Posterior vena cava (tissue), 2 donors: ENCODE measurements at places on chromosomes 16 and 17. TPM values are rescaled to one million over a fixed set of nuclear protein-coding genes. Genes with fewer than 3 reads are reported as not detected.

GRCh38 chr17:39556423-39556822 is 51.3 kb downstream of the NEUROD2 start:
- DNase-seq = no peak

- no peak for DNase-seq
Observed at GRCh38 chr17:58376472-58377000, 24.5 kb upstream of the SUPT4H1 start.

DNA sequence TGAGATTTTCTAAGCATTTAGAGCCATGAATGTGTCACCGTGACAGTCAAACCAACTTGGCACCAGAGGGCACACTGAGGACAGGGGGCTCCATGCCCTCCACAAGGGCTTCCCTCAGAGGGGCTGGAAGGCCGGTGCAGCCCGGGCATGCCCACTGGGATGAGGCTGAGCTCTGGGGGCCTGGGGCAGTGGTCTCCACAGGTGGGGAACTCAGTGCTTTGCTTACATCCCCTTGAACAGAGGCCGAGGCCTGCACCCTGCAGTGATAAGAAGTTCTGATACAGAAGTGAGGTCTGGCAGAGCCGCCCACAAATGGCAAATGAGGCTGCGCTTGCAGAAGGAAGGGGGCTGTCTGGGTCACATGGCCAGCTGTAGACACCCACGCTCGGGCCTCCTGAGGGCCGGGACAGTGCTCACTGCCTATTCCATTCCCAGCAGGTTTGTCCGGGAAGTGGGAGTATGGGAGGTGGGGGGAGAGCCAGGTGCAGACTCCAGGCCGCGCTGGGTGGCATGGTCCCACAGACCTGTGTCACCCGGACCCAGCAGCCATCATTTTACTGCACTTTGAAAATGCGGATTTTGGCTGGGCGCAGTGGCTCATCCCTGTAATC is 116.8 kb upstream of the CREBBP start:
- peak; percentile 75 for DNase-seq

GRCh38 chr16:70341600-70341999 is 5.1 kb upstream of the DDX19A start:
- DNase-seq = no peak

- DNase-seq = no peak
Observed at GRCh38 chr16:75219838-75220237, 1.1 kb downstream of the CTRB1 start.

DNA sequence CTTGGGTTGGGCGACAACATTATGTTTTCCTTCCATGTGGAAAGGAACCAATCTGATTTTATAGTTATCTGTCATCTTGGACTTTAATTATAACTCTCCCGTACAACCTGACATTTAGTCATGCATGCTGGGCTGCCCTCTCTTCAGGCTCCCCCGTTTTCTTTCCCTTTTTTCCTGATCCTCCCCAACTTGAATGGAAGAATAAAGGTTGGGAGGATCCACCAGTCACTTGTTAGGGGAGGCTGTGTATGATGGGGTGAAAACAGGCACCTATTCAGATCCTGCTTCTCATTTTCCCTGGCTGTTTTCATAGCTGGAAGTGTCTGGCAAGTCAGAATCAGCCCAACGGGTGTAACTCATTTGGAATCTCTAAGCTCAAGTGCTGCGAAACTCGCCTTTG is 267.2 kb upstream of the SALL1 start:
- DNase-seq = no peak

DNA sequence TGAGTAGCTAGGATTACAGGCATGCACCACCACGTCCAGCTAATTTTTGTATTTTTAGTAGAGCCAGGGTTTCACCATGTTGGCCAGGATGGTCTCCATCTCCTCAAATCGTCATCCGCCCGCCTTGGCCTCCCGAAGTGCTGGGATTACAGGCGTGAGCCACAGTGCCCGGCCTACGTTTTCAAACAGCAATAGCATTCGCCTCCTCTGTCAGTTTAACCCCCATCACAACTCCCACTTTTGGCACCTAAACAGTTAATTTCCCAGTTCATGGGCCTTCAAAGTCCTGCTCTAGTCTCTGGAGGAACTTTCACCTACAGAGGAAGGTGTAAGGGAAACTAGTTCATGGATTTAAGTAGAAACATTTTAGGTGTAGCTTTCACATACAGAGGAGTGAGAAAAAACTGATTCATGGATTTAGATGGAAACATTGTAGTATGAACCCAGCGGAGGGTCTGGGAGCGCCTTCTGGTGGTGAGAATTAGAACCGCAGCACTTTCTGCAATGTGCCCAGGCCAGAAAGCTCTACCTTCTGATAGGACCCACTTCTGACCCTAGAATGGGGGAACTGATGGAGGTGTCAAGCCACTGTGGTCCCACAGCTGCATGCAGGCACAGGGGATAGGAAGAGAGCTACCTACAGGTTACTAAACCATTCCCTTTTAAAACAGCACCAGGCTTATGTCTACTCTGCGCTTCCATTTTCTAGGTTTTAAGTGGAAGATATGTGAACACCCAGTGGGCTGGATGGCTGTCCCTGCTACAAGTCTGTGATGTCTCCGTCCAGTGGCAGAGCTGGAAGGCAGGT is 12.0 kb upstream of the MEOX1 start:
- peak; percentile 90 for DNase-seq

DNA sequence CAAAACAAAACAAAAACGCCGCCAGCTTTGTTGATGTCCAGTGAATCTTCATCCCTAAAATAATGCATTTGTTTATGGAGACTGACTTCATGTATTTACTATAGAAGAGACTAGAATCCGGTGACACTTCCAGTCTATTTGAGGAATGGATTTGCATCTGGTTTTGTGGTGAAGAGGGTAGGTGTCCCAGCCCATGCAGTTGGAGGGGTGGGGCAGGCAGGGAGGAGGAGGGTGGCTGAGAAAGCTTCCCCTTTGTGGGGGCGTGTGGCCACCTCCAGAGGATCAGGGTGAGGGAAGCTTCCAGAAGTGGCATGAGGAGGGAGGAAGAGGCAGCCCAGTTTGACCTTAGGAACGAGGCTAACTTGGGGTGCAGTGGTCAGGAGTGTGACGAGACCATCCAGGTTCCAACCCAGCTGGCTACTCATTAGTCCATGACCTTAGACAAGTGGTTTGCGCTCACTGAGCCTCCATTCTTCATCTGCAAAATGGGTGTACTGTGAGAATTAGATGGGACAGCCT is 69.5 kb downstream of the CMIP start:
- peak; percentile 76 for DNase-seq

GRCh38 chr16:83959656-83960434 is 6.8 kb downstream of the OSGIN1 start:
- no peak for DNase-seq

- DNase-seq = no peak
Observed at GRCh38 chr16:31393056-31393455, at the start of gene ITGAD. Gene ITGAD (plus strand): TSS chr16:31393335. CDS start chr16:31393361, 26 bp downstream.

GRCh38 chr17:9467518-9467917 is 108.1 kb downstream of the STX8 start:
- no peak for DNase-seq

GRCh38 chr17:62911114-62911513 is 54.9 kb upstream of the TANC2 start:
- DNase-seq = no peak

DNA sequence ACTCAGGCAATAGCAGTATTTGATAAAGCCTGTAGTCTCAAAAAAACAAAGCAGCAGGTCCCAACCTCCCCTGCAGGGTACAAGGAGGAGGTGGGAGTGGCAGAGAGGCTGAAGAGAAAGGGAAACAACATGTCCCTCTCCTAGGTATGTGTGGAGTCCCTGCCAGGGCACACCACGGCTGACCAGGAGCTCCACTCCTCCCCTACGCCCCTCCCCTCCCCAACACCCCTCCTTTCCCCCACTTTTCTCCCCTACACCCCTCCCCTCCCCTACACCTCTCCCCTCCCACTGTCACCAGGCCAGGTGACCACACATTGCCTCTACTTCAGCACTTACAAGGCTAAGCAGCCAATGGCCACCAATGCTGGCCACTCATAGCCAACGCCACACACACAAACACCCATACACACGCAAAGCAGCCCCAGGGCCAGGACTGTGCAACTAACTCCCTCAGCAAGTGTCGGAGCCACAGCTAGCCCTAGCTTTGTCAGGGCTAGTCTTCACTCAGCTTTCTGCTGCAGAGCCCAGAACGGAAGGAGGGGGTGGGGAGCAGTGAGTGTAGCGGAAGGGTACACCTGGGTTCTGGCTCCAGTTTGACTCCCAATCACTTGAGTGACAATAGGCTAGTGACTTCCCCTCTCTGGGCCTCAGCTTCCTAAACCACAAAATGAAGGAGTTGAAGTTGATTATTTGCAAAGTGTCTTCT is 8.2 kb downstream of the CAVIN1 start:
- no peak for DNase-seq

GRCh38 chr17:56793531-56793930 is 40.2 kb downstream of the C17orf67 start:
- DNase-seq = no peak

DNA sequence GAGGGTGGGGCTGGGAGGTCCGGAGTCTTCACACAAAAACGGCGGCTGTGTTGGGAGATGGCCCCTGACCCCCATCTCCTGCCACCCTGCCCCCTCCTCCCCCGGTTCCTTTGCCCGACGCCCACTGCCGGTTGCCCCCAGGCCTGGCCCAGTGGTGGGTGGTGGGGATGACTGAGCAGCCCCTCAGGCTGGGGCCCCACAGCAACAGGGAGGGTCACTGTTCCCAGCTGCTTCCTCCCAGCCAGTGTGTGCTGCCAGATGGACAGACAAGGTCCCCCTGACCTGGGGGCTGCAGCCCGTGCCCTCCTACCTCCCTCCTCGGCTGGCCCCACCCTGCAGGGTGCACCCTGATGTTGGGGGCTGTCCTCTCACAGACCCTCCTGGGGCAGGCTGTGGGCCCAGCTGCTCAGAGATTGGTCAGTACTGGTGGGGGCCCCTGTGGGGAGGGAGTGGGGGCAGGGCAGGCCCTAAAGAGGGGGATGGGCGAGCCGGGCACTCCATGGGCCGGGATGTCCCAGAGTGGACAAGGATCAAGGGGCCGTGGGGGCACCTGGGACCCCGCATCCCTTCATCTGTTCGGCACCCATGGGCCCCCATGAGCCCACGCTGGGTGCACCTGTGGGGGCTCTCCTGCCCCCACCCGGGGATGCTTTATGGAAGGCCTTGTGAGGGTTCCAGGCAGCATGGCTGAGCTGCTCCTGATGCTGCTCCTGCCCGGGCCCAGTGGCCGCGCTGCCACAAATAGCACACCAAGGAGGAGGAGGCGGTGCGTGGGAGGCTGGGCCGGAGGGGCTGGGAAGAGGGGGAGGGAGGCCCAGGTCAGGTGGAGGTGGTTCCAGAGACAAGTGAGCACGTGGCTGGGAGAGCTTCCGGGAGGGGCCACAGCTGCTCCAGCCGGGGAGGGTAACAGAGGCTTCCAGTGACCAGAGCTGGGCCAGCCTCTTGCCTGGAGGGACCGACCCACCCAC is 5.1 kb downstream of the C1QTNF8 start:
- no peak for DNase-seq

- no peak for DNase-seq
Observed at GRCh38 chr17:34118564-34118963, 136.5 kb upstream of the CCL2 start.

- DNase-seq = no peak
Observed at GRCh38 chr16:24282141-24282540, 26.0 kb downstream of the CACNG3 start.

DNA sequence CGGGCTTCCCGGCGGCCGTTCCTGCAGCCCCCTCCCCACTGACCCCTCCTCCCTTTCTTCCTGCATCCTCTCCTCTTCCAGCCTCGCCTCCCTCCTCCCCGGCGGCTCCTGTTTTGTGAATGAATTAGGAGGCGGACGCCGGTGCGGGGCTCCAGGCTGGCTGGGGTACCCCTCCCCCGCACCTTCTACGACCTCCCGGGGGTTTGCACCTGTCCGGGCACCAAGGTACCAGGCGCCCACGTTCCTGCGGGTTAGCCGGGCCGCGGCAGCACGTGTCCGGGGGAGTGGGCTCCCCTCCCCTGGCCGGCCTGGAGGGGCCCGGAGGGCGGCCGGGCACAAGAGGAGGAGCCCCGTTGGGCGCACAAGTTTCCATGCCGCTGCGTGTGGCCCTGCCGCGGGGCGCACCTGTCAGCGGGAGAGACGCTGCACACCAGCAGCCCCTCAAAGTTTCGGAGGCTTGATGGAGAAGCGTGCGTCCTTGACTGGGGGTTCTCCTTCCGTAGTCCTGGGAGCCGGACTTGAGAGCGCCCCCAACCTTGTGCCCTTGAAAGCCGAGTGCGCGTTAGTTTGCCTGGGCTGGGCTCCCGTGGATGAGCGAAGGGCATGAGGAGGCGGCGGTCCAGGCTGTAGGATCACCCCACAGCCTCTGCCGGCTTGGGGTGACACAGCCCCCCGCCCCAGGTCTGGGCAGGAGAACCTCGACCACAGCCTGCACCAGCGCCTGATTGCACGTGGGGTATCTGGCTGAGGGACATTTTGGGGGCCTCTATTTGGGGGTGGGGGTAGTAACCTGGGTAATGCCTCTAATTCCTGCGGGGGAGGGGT is 1.2 kb downstream of the HAS3 start:
- peak; percentile 82 for DNase-seq

DNA sequence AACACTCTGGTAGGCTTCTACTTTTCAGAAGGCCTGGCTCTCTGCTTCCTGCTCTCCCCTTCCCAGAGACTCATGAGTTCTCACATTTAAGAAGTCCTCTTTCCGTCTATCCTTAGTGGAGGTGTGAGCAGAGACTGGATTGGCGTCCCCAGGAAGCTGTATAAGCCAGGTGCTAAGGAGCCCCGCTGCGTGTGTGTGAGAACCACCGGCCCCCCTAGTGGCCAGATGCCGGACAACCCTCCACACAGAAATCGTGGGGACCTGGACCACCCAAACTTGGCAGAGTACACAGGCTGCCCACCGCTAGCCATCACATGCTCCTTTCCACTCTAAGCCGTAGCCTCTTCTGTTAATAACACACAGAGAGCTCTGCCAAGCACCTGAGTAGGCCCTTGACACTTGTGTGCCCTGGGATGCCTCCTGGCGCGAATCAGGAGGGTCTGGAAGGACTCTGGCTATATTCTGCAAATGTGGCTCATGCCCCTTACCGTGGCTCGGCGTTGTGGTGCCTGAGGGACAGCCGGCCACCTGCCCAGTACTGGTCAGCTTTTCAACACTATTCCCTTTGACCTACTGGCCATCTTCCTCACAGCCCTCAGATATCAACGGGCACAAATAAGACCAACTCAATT is 13.9 kb downstream of the CYB5D2 start:
- no peak for DNase-seq

DNA sequence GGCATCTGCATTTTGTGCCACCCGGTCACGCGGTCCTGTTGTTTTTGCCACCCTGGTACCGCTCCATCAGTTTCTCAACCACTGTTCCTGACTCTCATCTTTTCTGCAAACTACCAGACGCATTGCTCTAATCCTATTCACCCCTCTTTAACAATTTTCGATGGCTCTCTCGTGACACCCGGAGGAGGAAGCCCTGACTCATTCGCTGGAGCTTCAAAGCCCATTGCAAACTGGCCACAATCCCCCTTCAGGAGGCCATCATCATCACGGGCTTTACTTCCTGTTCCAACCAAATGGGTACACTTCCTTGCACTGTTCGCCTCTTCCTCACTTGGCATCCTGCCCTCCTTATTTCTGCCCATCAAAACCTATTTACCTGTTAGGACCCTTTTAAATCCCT is 155.3 kb downstream of the RGS9 start:
- DNase-seq = no peak

The EVPLL gene
- total RNA-seq = not detected

The CLEC18A gene
- total RNA-seq = not detected

The ZNF764 gene
- 6.0 TPM for total RNA-seq

The CLDN7 gene
- total RNA-seq = 4.4 TPM

The RSAD1 gene
- 24.9 TPM for total RNA-seq

The HSF5 gene
- not detected for total RNA-seq
